CD4-positive, CD25-positive, alpha-beta regulatory T cell (primary cell): ENCODE measurements at places on chromosomes 16 and 17.

DNA sequence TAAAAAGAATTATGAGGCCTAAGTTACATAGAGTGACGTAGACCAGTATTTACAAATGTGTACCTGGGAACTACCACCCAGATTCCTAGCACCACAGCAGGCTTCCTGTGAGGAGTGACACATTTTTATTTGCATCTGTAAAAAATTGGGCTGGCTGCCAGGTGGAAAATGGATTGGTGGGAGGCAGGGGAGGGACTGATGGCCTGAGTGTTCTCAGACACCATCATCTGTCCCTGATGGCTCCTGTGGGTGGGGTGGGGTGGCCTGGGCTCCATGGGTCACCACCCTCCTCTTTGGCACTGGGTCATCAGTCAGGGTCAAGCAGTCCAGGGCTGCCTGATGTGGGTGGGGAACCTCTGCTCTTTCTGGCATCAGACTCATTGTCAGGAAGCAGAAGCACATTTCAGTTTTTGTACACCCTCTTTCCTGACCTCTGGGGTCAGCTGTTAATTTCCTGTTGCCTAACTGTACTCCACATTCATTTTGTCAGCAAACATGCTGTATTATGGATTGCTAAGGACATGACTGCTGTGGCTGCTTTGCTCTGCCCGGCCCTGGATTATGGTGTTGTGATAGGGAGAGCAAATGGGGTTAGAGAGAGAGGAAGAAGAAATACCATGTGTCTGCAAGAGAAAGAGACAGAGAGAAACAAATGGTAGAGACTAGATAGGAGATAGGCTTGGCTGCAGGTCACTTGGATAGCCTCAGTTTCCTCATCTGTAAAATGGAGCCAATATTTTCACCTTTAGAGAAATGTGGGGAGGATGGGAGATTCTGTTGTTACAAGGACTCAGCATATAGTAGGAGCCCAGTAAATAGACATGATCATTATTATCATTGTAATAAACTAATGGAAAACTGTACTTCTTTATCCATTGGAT is 11.6 kb upstream of the MFAP4 start:
- DNase-seq, result no peak

DNA sequence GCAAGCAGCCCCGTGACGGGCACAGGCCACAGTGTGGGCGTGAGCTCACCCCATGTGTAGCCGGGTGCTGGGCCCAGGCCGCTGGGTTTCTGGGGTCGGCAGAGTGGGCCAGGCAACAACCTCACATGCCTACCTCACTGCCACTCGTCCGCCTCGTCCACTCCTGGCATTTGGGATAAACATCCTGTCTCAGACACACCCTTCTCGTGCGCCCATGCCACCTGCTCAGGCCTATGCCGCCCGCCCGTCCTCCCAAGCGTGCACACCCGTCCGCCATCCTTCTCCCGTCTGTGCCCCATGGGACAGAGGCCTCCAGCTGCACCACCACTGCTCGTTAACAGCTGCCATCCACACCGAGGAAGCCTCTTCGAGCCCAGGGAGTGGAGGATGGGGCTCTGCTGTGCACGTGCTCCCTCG is 64.3 kb downstream of the KLHDC4 start:
- no peak for DNase-seq

DNA sequence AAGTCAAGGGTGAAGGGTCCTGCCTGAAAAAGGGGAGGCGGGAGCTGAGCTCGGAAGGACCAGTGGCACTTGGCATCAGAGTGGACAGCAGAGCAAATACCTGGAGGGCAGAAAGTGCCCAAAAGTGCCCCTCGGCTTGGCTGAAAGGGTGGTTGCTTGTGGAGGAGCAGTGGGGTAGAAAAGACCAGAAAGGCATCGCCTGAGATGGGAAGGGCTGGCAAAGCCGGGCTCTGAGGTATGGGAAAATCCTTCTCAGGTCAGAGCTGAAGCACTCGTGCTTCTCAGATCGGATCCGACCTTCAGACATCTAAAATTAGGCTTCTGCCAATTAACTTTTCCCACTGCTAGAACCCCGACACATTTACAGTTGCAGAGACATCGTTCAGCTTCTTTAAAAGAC is 1.5 kb upstream of the RPL38 start:
- no peak for DNase-seq

DNA sequence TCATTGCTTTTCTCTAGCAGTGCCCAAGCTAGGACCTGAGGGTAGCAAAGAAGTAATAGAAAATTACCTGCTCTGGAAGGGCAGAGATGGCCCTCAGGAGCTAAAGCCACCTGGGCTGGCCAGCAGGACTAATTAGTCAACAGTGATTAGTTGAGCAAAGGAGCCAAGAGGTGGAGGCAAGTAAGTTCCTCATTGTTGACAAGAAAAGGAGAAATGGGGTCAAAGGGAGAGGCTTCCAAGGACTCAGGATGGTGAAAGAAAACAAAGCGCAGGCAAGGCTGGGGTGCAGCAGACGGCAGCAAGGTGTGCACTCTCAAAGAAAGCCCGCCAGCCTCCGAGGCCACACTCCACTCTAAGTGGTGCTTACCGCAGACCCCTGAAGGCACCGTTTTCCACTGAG is 44.6 kb downstream of the CMTM4 start:
- DNase-seq, result no peak

GRCh38 chr16:9134739-9135138 is 43.3 kb downstream of the HAPSTR1 start:
- DNase-seq, result peak; percentile 51

GRCh38 chr16:59597269-59597668 is 863.2 kb upstream of the GOT2 start:
- DNase-seq, result no peak

GRCh38 chr17:65697661-65698060 is 136.2 kb upstream of the AXIN2 start:
- DNase-seq, result no peak

DNA sequence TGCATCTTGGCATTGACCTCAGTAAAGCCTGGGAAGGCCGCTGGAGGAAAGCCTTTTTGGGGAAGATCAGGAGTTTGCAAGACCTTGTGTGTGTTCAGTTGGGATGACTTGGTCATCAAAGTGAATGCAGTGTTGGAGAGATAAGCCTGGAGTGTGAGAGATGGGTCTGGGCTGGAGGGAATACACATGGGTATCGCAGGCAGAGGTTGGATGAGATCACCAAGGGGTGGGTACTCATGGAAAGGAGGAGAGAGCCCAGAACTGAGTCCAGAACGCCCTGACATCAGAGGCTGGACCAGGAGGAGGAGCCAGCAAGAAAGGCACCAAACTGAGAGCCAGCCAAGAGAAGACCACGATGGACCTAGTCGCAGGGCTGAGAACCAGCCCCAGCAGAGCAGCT is 35.2 kb downstream of the SDK2 start:
- no peak for DNase-seq

DNA sequence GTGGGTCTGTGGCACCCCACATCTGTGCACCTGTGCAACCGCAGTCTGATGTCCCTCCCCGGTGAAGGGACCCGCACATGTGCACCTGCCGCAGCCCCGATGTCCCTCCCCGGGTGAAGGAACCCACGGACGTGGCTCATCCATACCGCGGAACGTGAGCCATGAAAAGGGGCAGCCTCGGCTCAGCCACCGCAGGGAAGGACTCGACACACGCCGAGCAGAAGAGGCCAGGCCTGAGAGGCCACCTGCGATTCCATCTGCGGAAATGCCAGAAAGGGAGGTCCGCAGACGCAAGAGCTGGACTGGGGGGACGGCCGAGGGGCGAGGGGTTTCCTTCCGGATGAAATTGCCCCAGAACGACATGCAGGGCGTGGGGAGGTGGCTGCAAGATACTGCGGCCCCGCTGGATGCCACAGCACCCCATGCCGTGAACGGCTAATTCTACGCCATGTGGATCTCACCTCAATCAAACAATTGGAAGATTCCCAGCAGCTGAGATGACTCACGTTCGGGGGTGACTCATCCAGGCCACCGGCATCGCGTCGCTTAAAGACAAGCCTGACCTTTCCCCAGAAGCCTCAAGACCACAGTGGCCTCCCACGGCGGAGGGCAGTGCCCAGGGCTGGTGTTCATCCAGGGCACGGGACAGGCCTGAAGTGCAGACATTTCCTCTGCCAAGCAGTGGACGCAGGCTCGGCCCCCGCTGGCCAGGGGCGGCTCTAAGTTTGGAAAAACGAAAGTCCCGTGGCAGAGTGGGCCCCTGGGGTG is 21.0 kb downstream of the SOX8 start:
- no peak for DNase-seq

DNA sequence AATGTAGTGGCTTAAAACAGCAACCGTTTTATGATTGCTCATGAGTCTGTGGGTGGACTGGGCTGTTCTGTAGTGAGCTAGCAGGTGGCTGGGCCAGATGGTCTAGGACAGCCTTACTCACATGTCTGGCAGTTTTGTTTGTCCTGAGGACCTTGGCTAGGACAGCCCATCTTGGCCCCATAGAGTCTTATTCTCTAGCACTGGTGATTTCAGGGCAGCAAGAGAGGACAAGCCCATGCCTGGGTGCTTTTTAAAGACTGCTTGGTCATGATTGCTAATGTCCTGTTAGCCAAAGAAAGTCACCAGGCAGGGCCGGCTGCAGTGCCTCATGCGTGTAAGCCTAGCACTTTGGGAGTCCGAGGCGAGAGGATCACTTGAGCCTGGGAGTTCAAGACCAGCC is 139.8 kb downstream of the KATNIP start:
- DNase-seq, result no peak

DNA sequence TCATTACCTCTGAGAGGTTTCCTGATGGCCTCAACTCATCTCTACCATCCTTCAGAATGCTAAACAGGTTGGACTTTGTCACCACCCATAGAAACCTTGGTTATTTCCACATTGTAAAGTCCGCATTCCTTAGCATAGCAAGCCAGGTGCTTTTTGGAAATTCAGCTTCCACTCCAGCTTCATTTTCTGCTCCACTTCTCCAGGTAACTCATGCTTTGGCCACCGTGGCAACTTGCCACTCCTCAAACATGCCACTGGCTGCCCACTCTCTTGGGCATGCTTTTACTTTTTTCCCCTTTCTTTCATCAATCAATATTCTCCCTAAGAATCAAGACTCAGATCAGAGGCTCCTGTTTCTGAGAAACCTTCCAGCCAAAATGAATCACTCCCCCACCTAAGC is 203.3 kb downstream of the CA10 start:
- no peak for DNase-seq

DNA sequence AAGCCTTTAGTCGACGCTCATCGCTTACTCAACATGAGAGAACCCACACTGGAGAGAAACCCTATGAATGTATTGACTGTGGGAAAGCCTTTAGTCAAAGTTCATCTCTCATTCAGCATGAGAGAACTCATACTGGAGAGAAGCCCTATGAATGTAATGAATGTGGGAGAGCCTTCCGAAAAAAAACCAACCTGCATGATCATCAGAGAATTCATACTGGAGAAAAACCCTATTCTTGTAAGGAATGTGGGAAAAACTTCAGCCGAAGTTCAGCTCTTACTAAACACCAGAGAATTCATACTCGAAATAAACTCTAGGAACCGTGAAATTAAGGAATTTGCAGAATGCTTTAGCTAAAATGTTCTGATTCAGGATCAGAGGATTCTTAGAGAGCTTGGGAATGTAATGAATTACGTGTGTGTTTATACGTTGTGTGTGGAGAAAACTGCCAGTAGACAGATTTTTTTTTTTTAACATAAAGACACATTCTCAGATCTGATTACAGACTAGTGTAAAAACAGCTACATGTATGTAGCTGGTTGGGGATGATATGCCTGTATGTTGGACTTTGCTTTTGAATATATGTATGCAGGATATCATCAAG is 25.4 kb downstream of the ZFP90 start:
- no peak for DNase-seq

GRCh38 chr16:65807858-65808257 is 558.6 kb upstream of the CDH5 start:
- DNase-seq, result no peak

GRCh38 chr16:56421313-56421712 is 4.0 kb downstream of the AMFR start:
- no peak for DNase-seq

GRCh38 chr16:59108374-59108773 is 374.3 kb upstream of the GOT2 start:
- no peak for DNase-seq

GRCh38 chr16:28292731-28293600 is 641 bp downstream of the SBK1 start:
- peak; percentile 28 for DNase-seq

GRCh38 chr16:19437280-19437679 is 19.6 kb downstream of the TMC5 start:
- no peak for DNase-seq

- no peak for DNase-seq
Observed at GRCh38 chr17:16941072-16942036, 30.6 kb downstream of the TNFRSF13B start.

DNA sequence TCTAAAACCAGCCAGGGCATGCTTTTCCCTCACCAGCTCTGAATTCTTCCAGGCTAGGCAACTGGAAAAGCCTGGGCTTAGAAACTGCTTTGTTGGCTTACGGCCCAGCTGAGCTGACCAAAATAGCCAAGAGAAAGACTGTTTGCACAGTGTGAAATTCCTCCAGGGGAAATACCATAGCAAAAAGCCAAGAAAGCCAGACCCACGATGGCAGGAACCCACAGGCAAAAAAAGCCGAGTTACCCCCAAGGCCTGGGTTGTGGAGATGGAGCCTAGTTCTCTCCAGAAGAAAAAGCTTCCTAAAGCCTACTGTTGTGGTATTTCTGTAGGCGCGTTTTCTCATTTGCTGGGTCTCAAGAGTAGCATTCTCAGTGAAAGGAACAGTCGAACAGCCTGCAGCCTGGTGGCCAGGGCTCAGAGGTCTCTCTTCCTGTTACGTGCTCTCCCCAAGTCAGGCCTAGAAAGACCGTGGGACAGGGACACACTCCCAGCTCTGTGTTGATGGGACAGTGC is 9.2 kb downstream of the SP2 start:
- DNase-seq, result no peak

- no peak for DNase-seq
Observed at GRCh38 chr16:51464996-51465395, 313.9 kb upstream of the SALL1 start.

DNA sequence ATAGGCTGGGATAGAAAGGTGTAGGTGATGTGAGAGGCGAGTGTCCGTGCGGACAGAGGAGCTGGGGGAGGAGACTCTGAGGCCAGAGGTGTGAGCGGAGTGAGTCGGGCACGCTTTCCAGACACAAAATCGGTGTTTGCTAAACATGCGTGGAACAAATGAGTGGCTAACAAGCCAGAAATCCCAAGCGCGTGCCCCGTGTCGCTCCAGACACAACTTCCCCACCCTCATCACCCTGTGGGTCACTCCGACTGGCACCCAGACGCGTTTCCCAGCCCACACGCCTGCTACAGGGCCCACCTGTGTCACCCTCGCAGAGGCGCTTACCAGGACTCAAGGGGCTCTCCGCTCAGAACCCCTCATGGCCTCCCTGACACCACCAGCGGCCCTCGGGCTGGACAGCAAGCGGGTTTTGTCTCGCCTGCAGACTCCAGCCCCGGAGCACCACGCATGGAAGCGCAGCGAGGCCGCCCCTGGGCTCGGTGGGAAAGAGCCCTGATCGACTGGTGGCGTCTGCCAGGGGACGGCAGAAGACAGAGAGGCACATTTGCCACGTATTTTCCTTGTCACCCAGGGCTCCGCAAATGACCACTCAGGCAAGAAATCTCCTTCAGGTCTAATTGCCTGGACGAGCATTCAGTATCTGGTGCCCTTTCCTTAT is 6.0 kb upstream of the RPH3AL start:
- DNase-seq, result no peak
